Stimulated activated CD4-positive, alpha-beta T cell treated with anti-CD3 and anti-CD28 coated beads, Interleukin-1b, Interleukin-23, amount 100 ng/mL, for 4 hours (primary cell): ENCODE measurements at places on chromosomes 13 and 19.

- peak; percentile 93 for DNase-seq
These were observed 12.9 kb upstream of the ZNF564 start for GRCh38 chr19:12564016-12564664.

GRCh38 chr13:23622985-23623384 is 52.8 kb downstream of the TNFRSF19 start:
- no peak for DNase-seq

- DNase-seq: peak; percentile 61
These were observed 61.4 kb downstream of the CCNE1 start for GRCh38 chr19:29873024-29873800.

- DNase-seq: no peak
These were observed 5.3 kb upstream of the CD79A start for GRCh38 chr19:41871573-41872383.

- DNase-seq: no peak
These were observed 1034.9 kb downstream of the PCDH9 start for GRCh38 chr13:66195238-66195637.

- DNase-seq: no peak
These were observed 18.6 kb upstream of the FBN3 start for GRCh38 chr19:8167985-8168384.

DNA sequence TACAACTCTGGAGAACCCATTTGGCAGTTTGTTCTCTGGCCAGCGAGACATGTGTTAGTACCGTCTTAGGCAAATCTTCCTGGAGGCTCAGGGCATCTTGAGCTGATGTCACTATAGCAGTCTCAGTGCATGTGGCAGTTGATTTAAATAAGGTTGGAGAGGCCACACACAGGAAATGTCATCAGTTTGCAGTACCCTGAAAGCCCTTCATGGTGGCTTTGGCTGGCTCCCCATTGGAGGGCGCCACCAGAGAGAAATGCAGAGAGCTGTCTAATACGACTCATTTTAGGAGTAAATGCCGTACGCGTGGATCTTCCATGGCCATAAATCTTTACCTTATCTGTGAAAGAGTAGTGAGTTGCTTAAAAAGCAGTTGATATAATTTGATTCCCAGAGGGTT is 163.1 kb downstream of the STK24 start:
- DNase-seq: no peak
